ENCODE measurements at places on chromosomes 4 and X.

DNA sequence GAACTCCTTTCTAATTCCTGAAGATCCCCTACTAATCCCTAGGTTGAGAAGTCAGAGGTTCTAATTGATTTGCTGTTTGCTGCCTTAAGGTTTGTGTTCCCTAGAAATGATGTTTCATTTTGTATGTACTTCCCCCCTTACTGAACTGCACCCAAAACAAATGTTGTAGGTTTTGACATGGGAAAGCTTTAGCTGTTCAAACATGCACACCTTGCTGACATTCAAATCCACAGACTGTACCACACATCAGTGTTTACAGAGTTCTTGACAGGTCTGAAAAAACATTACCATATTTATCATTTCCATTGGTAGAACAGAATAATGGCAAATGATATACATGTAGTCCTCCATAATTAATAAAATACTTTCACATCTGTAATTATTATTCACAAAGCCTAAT lies 18.2 kb downstream of the EGF start:
- no peak overlapping the region for H3K4me3 ChIP-seq
- peaks cover 18% of the 10 kb centered on the region for H3K4me1 ChIP-seq
- no peaks in the 10 kb centered on the region for H3K36me3 ChIP-seq
- H3K27ac ChIP-seq: no peak overlapping the region
- DNase-seq: no peak
- no peaks in the 10 kb centered on the region for H3K27me3 ChIP-seq

DNA sequence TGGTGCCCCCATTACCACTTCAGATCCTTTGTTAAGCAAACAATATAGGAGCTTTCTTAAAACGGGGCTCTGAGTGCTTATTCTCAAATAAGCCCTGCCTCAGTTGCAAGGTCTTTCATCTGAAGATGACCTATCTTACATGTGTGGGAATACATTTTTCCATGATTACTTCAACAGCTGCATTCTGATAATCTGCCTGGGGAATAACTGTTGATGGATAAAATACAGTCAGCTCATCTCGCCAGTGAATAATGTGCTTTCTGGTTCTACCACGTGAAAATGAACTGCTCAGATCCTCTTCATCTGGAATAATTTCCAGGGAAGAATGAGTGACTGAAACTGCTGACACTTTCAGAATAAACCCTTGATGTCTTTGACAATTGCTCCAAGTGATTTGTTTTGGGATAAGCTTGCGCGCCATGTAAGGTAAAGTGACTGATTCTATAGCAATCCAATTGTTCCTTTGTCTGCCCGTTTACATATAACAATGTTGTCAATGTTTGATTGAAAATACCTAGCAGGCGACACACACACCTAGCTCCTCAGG lies 161.3 kb downstream of the RTL9 start:
- no peaks in the 10 kb centered on the region for H3K36me3 ChIP-seq
- no peaks in the 10 kb centered on the region for H3K27me3 ChIP-seq
- no peak overlapping the region for H3K27ac ChIP-seq
- no peak for DNase-seq
- no peak overlapping the region for H3K4me3 ChIP-seq

GRCh38 chr4:4440333-4441061 lies 53.6 kb downstream of the NSG1 start:
- no peaks in the 10 kb centered on the region for H3K36me3 ChIP-seq
- no peak overlapping the region for H3K4me3 ChIP-seq
- DNase-seq: no peak
- no peak overlapping the region for H3K27ac ChIP-seq
- no peaks in the 10 kb centered on the region for H3K4me1 ChIP-seq

DNA sequence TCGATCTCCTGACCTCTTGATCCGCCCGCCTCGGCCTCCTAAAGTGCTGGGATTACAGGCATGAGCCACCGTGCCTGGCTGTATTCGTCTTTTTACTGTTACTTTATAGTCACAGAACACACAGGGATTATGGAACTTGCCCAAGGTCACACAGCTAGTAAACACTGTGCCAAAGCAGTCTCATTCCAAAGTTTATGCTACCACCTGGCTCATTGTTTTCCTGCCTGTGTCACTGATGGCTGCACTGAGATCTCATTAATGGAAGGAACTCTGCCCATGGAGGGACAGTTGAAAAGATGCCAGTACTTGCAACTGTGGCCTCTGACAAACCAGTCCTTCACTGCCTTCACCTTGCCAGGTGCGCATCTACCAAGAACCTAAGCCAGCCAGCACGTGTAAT lies 517.7 kb downstream of the BCOR start:
- H3K36me3 ChIP-seq: no peaks in the 10 kb centered on the region
- H3K4me3 ChIP-seq: no peak overlapping the region
- H3K27ac ChIP-seq: no peak overlapping the region
- no peaks in the 10 kb centered on the region for H3K4me1 ChIP-seq
- H3K27me3 ChIP-seq: no peaks in the 10 kb centered on the region

DNA sequence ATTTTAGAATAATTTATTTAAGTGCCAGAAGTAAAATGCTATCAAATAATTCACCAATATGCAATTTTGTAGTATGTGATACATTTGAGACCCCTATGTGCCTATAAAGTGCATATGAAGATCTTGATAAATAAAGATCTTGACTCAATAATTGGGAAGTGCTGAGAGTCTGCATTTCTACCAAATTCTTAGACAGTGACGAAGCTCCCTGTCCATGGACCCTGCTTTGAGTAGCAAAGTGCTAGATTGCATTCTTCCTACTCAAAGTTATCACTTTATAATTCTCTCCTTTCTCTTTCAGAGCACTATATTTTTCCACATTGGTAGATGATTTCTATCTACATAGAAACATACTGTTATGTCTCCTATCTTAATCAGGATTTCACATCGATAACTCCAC lies 1393.9 kb downstream of the ARAP2 start:
- H3K27me3 ChIP-seq: no peaks in the 10 kb centered on the region
- no peaks in the 10 kb centered on the region for H3K36me3 ChIP-seq
- no peak overlapping the region for H3K4me3 ChIP-seq
- H3K27ac ChIP-seq: no peak overlapping the region

DNA sequence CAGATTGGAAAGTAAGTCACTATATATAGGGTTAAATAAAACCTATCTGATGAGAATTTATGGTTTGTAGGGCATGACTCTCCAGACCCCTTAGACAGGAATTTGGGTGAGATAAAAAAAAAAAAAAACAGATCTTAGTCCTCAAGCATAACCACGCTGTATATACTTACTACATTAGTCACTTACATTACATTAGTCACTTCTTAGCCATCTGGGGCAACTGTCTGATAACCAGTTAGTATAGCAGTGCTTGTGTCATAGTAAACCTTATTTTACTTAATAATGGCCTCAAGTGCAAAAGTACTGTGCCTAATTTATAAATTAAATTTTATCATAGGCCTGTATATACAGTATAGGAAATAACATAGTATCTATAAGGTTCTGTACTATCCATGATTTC lies 60.2 kb upstream of the RPS6KA6 start:
- no peaks in the 10 kb centered on the region for H3K4me1 ChIP-seq
- no peak overlapping the region for H3K27ac ChIP-seq
- no peak for DNase-seq
- no peaks in the 10 kb centered on the region for H3K36me3 ChIP-seq
- no peak overlapping the region for H3K4me3 ChIP-seq

GRCh38 chrX:70452143-70452733 lies 7.6 kb downstream of the DLG3 start:
- no peaks in the 10 kb centered on the region for H3K36me3 ChIP-seq
- DNase-seq: peak; percentile 77
- peaks cover 17% of the 10 kb centered on the region for H3K4me1 ChIP-seq
- no peaks in the 10 kb centered on the region for H3K27me3 ChIP-seq
- peak overlapping the region; percentile 58 for H3K4me3 ChIP-seq

All from GM23338 (cell line).